BE2C (cell line): ENCODE measurements at places on chromosomes 1 and 21.

DNA sequence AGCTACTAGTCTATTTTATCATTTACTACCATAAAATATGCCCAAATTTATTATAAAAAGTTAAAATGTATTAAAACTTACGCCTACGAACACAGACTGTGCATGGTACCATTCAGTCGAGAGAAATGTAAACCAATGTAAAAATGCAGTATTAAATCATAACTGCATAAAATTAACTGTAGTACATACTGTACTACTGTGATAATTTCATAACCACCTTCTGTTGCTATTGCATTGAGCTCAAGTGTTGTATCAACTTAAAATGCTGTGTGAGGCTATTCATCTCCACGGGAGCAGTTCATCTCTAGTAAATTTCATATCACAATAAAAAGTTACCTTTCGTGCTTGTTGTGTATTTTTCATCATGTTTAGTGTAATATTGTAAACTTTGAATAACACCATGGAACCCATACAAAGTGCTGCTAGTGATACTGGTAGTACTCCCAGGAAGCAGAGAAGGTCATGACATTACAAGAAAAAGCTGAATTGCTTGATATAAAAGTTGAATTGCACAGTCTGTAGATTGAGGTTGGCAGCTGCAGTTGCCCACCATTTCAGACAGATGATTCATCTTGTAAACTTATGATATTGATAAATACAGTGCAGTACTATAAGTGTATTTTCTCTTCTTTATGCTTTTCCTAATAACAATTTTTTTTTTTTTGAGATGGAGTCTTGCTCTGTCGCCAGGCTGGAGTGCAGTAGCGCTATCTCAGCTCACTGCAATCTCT lies 19.0 kb upstream of the CENPF start:
- no peak for DNase-seq

- DNase-seq = no peak
Observed at GRCh38 chr1:80218112-80218511, 1211.6 kb upstream of the ADGRL4 start.

DNA sequence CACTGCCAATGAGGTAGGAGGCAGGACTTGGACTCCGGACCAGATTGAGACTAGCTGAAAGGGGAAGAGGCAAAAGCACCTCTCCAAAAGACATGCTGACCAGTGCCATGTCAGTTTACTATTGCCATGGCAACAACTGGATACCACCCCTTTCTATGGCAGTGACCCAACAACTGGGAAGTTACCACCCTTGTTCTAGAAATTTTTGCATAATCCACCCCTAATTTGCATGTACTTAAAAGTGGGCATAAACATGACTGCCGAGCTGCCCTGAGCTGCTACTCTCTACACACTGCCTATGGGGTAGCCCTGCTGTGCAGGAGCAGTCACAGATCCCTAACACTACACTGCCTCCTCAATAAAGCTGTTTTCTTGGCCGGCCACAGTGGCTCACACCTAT lies 19.0 kb upstream of the SLC6A9 start:
- DNase-seq = no peak

GRCh38 chr1:171226747-171227370 lies 21.4 kb upstream of the FMO1 start:
- DNase-seq = no peak

DNA sequence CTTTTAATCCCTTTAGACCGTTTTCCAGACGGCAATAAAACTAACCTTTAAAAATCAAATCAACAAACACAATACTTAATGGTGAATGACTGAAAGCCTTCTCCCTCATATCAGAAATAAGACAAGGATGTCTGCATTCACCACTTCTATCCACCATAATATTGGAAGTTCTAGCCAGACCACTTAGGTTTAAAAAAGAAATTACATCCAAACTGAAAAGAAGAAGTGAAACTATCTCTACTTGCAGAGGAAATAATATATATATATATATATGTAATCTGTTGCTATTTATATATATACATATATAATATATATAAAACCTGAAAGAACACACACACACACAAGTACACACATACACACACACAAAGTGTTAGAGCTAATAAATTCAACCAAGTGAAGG lies 100.4 kb downstream of the BRINP3 start:
- DNase-seq = no peak

DNA sequence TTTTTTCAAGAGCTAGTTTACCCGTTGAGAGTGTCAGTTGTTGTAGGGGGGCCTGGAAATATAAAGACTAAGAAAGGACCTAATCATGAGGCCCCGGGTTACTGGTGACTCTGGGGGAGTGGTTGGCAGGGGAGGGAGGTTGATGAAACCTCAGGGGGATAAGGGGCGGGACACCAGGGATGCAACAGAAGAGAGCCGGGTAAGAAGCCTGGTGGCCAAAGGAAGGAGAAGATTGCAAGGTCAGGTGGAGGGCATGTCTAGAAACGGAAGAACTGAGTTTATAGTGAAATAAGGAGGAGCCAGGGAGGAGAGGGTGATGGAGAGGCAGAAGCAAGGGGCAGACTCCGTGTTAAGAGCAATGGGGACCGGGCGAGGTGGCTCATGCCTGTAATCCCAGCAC lies 12.5 kb upstream of the SPOCD1 start:
- no peak for DNase-seq

DNA sequence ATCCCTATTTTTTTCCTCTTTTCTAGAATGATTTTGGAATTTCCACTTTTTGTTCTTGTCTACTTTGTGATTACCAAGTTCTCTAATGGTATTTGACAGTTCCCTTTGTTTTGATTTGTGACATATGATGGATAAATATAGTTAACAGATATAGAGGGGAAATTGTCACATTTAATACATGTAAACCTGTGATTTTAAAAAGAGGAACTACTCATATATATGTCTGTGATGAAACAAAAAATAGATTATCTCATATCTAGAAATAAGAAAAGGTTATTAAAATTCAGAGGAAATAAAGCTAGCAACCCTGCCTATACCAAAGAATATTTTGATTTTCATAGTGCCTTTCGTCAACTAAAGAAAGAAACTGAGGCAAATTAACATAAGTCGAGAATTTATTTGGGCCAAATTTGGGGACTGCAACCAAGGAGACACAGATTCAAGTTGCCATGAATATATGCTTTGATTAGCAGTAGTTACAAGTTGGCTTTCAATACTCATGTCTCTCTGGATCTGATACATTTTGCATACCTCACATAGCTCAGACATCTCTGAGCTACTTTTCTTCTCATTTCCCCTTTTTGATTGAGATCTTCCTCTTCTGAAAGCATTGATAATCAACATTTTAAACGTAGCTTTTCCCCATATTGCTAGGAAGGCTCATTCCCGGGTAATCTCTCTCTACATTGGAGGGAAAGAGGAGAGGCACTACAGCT lies 15.6 kb upstream of the C21orf91 start:
- no peak for DNase-seq

DNA sequence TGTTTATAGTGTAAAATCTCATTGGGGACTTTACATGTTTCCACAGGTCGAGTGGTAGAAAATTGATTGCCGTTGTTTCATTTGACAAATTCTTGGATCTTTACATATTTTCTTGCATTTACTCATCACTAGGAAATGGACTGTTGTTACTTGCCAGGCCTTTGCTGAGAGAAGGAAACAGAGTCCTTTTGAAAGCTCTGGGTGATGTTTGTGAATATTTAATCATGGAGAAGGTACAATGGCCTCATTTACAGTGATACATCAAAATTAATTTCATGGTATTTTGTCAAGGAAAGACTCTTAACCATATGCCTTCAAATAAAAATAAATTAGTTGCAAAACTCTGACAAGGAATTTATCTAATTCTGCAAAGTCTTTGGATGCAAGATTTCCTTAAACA lies 198.0 kb downstream of the GRIK1 start:
- DNase-seq = no peak

- peak; percentile 77 for DNase-seq
Observed at GRCh38 chr1:29235955-29236711, at the start of gene PTPRU. PTPRU (plus strand) TSS chr1:29236522; CDS start chr1:29236645, 123 bp downstream.

- DNase-seq = no peak
Observed at GRCh38 chr1:26894263-26894662, 4.2 kb upstream of the GPN2 start.

- no peak for DNase-seq
Observed at GRCh38 chr1:205545991-205546390, 41.5 kb downstream of the CDK18 start.

DNA sequence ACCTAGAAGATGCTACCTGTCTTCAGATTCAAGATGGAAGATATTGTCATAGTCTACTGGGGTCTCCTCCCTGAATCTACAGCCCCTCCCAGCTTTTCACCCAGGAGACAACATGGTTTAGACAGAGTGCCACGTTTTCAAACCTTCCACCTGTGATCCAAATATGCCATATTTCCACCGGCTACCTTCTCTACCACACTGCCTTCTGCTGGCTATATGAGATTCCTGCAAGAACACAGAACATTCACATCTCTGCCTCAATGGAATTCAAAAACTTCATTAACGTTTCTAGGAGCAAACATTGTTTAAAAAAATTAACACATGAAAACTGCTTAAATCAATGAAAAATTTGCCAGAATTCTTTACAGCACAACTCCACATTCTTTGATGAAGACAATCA lies 12.9 kb upstream of the LELP1 start:
- DNase-seq = no peak

GRCh38 chr1:33577663-33578062 lies 105.2 kb downstream of the ZSCAN20 start:
- DNase-seq = no peak

DNA sequence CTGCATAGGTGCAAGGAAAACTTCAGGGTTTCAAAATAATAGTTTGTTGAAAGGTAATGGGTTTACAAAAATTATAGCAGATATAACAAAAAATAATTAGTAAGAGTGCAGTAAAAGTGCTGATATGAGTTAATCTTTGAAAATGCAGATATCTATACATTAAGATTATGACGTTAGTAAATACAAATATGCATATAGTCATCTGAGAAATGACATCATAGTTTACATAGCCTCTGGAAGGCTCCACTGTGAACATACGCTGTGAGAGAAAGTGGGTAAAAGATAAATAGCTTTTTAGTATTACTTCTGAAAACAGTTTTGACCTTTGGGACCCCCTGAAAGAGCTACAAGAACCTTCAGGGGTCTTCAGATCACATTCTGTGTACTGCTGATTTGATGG lies 356.2 kb upstream of the SNX7 start:
- no peak for DNase-seq

- no peak for DNase-seq
Observed at GRCh38 chr21:36386031-36386642, 945 bp downstream of the CHAF1B start.

- no peak for DNase-seq
Observed at GRCh38 chr21:29080454-29080941, 7.0 kb upstream of the CCT8 start.

- DNase-seq = peak; percentile 61
Observed at GRCh38 chr21:42653231-42654061, at the start of gene PDE9A. PDE9A (plus strand) TSS chr21:42653621; CDS start chr21:42653815, 194 bp downstream.

GRCh38 chr21:37769656-37770055 lies 146.6 kb downstream of the KCNJ6 start:
- DNase-seq = no peak

GRCh38 chr1:245278846-245279245 lies 124.1 kb downstream of the KIF26B start:
- DNase-seq = no peak
